ENCODE measurements at places on chromosomes 1 and 21.

- DNase-seq = peak; percentile 80
Measured at GRCh38 chr1:12528021-12528852, 89.8 kb downstream of the DHRS3 start.

GRCh38 chr1:48701445-48701844 is 75.2 kb downstream of the BEND5 start:
- no peak for DNase-seq

DNA sequence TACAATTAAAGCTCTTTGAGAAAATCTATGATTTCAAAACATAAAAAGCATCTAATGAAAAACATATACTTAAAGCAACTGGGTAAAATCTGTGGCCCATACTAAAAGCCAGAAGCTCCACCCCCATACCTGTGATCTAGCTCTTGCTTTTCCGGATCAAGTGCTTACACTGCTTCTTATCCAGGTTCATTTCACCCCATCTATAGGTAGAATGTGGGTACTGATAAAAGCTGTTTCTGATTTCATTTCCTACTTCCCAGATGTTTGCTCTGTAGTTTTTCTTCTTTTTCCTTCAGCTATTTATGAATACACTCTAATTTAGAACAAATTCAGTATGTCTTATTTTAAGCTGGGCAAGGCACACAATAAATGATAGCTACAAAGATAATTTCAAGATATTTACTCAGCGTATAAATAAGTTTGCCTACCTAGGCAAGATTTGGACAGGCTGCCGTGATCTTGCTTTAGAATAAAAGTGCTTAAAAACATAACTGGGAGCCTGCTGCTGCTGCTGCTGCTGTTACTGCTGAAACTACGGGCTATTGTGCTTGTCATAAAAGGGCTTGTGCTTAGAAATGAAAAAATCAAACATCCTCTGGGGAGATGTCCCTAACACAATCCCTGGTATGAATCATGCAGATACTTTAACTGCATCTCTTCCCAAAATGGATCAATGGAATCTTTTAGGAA is 2.1 kb downstream of the SIPA1L2 start:
- no peak for DNase-seq

DNA sequence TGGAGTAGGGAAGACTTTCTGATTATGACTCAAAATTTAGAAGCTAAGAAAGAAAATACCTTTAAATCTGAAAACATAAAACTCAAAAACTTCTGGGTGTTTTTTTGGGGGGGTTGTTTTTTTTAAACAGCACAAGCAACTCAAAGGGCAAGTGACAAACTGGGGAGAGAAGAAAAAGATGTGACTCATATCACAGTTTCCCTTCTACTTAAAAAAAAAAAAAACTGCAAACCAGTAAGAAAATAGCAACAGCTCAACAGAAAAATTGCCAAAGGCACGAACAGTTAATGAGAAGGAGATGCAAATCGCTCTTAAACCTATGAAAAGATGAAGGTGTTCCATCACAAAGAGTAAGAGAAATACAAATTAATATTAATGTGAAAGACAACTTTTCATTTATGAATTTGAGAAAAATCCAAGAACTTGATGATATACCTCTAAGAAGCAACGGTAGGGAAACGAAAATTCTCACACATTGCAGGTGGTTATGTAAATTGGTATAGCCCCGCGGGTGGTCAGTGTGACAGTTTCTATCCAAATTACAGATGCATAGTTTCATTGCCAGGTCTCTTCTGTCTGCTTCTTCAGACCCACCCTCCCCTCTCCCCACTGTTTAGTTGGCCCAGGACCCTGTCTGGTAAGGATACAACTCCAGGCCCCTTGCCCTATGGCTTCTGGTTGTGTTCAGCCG is 9.0 kb downstream of the IFNAR2 start:
- no peak for DNase-seq

DNA sequence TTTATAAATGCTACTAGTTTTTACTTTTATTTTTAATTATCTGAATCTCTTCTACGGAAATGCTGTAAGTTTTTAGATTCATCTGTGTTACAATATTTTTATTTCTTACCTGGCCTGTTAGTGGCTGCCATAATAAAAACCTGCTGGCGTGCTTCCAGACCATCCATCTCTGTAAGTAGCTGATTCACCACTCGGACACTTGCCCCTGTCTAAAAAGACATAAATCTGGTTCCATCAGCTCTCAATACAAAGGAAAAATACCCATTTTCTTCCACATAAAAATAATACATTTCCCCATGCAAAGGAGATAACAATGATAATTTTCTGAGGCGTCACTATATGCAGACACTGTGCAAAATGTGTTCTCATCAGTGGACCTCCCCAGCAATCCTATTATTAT is 62.0 kb downstream of the NVL start:
- no peak for DNase-seq

DNA sequence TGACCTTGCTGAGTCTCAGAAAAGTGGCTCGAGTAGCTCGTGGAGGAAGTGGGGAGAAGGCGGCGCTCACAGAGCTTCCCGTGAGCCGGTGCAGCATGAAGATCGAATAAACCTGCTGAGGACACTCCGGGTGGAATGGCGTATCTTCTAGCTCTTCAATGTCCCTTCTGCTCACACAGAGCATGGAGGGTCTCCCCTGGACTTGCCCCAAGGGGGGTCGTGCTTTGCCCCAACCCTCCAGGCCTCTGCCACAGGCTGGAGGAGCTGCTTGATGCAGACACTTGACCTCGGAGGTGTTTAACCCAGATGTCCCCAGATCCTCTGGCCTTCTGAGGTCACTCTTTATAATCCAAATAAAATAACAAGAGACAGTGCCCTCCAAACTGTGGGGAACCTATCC is 2.2 kb upstream of the KRTAP10-12 start:
- DNase-seq = no peak

DNA sequence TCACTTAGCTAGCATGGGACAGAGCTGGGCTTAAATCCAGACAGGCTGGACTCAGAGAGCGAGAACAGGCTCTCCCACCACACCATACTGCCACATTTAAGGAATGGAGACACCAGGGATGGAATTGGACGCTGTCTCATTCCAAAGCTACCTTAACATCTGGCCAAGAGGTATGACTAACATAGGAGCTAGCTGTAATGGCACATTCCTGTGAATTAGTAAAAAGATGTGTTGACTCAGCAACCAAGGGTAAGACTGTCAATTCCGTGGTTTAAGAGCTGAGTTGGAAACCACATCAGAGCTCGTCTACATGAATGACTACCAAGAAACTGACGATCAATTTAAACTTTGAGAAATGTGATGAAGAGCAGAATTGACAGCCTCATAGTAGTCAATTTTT is 8.3 kb upstream of the TNFRSF9 start:
- no peak for DNase-seq

GRCh38 chr1:74548961-74549750 is 36.7 kb upstream of the LRRC53 start:
- no peak for DNase-seq

DNA sequence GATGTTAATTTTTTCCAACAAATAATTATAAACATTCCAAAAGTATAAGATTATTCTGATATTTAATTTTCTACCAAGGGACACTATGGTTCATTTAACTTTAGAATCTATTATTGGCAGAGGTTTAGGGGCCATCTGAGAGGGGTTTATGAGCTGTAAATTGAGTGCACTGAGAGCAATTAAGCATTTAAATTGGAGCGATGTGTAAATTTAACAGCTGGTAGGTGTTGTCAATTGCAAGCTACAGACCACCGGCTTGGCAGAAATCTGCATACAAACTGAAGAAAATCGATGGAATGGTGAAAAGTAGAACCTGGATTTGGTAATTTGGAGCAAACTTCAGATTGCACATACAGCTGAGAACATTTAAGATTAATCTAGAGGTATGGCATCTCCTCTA is 55.8 kb upstream of the MTF2 start:
- DNase-seq = no peak

GRCh38 chr1:198228925-198229324 is 72.1 kb downstream of the NEK7 start:
- DNase-seq = no peak

- DNase-seq = no peak
Measured at GRCh38 chr21:26117324-26117971, 53.1 kb downstream of the APP start.

DNA sequence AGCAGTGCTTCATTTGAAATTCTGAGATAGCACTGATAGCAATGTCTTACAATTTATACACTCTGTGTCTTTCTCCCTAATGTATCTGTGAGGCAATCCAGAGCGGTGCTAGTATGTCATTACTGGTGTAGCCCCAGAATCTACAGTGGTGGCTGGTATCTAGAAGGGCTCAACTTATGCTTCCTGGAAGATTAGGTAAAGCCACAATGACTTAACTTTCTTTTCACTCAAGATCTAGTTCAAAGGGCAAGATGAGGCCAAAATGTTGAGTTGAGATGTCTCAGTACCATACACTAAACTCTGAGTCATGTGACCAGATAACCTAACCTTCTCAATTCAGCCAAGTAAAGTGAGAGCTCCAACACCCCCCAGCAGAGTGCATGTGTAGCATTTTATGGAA is 77.5 kb downstream of the PAPPA2 start:
- no peak for DNase-seq

DNA sequence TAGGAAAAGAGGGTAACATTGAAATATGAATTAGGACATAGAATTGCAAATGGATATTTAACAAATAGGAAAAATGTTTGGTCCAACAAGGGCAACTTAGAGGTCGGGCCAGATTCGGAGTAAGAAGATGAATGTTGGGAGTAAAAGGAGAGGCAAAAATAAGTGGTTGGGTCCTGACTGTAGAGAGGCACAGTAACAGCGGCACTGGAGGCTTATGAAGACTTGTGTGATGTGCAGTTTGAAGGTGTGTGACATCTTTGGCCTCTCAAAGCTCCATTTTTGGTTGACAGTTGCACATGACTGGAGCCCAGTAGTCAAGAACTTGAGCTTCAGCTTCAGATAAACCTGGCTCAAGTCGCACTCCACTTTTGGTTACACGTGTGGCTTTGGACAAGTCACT is 109.9 kb upstream of the PAXBP1 start:
- no peak for DNase-seq

DNA sequence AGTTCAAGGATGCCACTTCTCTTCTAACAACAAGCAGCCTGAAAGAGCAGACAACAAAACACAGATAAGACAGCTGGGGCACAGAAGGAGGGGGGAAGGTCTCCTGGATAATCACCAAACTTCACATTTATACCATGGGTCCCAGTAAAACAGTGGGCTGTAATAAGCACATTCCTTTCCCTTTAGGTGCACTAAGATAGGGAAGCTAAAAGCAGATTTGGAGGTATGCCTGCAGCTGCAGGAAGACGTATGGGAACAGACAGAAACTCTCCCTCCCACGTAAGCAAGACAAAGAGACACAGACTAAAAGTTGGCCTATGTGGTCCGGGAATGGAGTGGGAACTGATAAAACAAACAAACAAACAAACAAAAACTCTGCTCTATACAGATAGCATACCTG is 612.1 kb downstream of the MRPL39 start:
- no peak for DNase-seq

DNA sequence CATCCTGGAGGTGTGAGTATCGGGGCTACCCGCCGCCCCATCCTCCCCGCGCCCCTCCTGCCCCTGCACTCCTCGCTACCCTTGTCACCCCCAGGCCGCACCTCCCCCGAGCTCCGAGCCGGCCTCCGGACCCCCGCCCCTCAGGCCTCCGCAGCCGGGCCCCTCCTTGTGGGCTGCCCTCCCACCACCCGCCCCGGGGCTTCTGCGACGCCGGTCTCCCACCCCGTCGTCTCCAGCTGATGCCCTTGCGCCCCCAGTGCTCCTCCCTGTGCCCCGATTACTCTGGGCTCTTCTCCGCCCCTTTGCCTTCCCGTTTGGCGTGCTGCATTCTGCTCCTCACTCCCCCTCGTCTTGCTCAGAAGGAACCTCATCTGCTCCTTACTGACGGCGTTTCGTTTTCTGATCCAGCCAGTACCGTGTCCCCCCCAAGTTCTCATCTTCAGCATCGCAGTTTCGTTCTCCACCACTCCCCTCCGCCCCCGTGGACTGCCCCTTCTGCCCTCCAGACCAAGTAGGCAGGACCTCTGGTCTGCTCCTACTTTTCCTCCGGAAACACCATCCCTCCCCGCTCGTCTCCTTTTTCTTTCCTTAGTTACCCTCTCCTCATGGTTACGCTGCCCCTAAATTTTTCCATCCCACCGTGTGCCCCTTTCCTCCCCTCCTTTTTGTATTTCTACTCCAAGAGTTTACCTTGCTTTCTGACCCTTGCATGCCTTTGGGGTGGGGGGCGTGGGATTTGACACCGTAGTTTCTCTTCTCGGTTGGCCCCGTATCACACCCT is 841 bp downstream of the SNX27 start:
- peak; percentile 68 for DNase-seq

GRCh38 chr1:187415065-187415464 is 586.3 kb downstream of the PLA2G4A start:
- DNase-seq = no peak

DNA sequence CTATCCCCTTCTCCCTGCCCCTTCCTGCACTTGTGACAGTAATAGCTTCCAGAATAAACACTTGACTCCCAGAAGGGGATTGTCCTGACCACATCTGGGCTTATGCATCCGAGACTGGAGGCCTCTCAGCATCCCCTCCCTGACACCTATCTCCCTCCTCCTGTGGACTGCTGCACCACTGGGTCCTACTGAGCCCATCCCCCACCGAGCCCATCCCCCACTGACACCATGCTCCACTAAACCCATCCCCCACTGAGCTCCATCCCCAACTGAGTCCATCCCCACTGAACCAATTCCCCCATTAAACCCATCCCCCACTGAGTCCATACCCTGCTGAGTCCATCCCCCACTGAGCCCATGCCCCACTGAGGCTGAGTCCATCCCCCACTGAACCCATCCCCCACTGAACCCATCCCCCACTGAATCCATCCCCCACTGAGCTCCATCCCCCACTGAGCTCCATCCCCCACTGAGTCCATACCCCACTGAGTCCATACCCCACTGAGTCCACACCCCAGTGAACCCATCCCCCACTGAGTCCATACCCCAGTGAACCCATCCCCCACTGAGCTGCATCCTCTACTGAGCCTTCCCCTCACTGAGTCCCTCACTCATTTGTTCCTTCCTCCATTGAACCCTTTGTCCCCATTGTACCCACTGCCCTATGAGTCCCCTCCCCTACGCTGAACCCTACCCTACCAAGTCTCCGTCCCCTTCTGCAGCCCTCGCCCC is 5.6 kb downstream of the PDZK1IP1 start:
- no peak for DNase-seq

- DNase-seq = no peak
Measured at GRCh38 chr1:248800459-248800858, 25.3 kb downstream of the SH3BP5L start.

- DNase-seq = no peak
Measured at GRCh38 chr21:35019631-35020032, 29.5 kb downstream of the RUNX1 start.

DNA sequence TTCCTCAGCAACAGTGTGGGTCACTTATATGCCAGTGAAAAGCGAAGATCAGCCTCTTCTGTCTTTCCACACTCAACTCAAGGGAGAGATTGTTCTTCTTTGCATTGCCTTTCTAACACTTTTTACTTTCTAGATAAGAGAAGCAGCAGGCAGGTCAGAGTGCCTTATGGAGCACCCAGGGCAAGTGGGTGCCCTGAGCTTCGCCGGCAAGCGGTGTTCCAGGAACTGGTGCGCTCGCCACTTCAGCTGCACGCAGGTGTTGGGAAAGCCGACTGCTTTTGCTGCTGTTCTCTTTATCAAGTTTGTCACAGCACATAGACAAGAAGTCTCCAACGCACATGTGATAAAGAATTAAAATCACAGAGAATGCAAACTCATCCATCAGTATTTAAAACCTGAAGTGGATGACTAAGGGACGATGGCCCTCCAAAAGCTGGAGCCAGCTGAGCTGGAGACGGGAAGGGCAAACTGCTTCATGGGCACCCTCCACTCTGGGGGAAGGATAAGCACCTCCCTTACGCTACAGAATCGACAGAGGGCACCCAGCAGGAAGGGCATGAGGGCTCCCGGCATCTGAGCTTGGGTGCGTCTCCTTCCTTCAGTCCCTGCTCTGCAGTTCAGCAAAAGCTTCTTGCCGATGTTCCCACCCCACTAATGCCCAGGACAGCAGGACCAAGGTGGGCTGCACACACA is 20.7 kb downstream of the UBE2G2 start:
- no peak for DNase-seq
